ENCODE measurements at places on chromosomes 3 and 15. TPM values are rescaled to one million over a fixed set of nuclear protein-coding genes. Genes with fewer than 3 reads are reported as not detected.
A peak's percentile ranks its signal among the peaks of the same experiment; 100 is the strongest.

CFAP92 gene
- not detected for total RNA-seq

PRSS50 gene
- not detected for total RNA-seq

SLC22A14 gene
- total RNA-seq: not detected

WDR6 gene
- 77.2 TPM for total RNA-seq

GRCh38 chr3:196688349-196688748 lies 23.7 kb downstream of the CEP19 start:
- DNase-seq: no peak

- peak; percentile 7 for DNase-seq
These were observed 57.8 kb downstream of the BLM start for GRCh38 chr15:90774731-90775514.

GRCh38 chr15:58433597-58434333 lies 2.0 kb downstream of the LIPC start:
- peak; percentile 28 for DNase-seq

DNA sequence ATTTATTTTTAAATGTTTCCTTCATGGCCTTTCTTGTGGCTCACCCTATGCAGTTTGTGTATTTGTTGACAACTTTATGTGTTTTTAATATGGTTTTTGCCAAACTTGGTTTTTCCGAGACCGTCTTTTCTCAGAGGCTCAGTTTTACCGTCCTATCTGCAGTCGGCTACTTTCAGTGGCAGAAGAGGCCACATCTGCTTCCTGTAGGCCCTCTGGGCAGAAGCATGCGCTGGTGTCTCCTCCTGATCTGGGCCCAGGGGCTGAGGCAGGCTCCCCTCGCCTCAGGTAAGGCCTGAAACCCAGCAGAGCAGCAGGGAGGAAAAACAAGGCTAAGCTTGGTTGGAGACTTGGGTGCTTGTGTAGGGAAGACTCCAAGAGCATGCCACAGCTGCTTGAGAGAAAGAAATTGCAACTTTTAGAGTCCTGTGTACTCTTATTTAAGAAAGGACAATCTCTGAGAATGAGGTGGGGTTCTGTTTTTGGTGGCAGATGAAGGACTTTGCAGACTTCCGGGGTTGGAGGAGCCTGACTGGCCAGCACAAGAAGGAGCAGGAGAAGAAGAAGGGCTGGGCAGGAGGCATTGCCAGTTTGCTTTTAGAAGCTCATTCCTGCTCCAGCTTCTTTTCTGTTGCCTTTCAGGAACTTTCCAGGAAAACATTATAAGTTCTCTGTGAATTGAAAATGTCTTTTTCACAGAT lies at the start of gene TIGIT:
Gene TIGIT (plus strand): TSS at position 191 of the 698 bp plus-strand sequence. CDS start 34 bp downstream, at position 225.
- DNase-seq: no peak

GRCh38 chr15:35722501-35722900 lies 176.5 kb upstream of the DPH6 start:
- DNase-seq: no peak

- DNase-seq: peak; percentile 92
These were observed 43.9 kb downstream of the BHLHE40 start for GRCh38 chr3:5022966-5023776.

- DNase-seq: no peak
These were observed 255.1 kb upstream of the CMC1 start for GRCh38 chr3:27986234-27986879.

DNA sequence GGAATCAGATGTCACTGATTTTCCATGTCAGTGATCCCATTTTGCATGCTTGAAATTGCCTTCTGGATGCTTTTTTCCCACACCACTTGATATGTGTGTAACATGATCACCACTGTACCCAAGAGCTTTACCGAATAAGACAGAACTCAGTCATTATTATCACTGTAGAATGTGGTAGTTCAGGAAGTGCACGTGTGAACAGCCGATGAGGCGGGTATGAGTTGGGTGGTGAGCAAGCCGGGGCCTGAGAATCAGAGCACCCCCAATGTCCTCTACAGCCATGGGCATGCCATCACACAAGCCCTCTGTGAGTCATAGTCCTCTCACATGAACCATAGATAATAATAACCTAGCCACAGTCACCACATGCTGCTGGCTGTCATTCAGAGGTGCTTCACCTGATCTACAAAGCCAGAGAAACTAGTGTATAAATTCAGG lies 470.8 kb downstream of the SOX2 start:
- peak; percentile 24 for DNase-seq
